B cell (primary cell): ENCODE measurements at places on chromosomes 7 and 10. TPM values are rescaled to one million over a fixed set of nuclear protein-coding genes. Genes with fewer than 3 reads are reported as not detected.

GRCh38 chr10:74585231-74586087, 240.9 kb upstream of the KAT6B start:
- peak overlapping the region; percentile 55 for H3K27ac ChIP-seq
- H3K4me1 ChIP-seq, result peaks cover 23% of the 10 kb centered on the region
- H3K27me3 ChIP-seq, result no peaks in the 10 kb centered on the region
- H3K36me3 ChIP-seq, result peaks cover 1% of the 10 kb centered on the region
- H3K4me3 ChIP-seq, result peak overlapping the region; percentile 3

GRCh38 chr10:77187376-77187999, 450.1 kb downstream of the KCNMA1 start:
- no peak overlapping the region for H3K4me3 ChIP-seq
- no peak for DNase-seq
- H3K27me3 ChIP-seq, result no peaks in the 10 kb centered on the region
- H3K27ac ChIP-seq, result no peak overlapping the region

GRCh38 chr10:17201794-17202116, 283 bp upstream of the TRDMT1 start:
- H3K4me1 ChIP-seq, result peaks cover 23% of the 10 kb centered on the region
- no peaks in the 10 kb centered on the region for H3K36me3 ChIP-seq
- H3K27ac ChIP-seq, result peak overlapping the region; percentile 56
- H3K27me3 ChIP-seq, result no peaks in the 10 kb centered on the region

DNA sequence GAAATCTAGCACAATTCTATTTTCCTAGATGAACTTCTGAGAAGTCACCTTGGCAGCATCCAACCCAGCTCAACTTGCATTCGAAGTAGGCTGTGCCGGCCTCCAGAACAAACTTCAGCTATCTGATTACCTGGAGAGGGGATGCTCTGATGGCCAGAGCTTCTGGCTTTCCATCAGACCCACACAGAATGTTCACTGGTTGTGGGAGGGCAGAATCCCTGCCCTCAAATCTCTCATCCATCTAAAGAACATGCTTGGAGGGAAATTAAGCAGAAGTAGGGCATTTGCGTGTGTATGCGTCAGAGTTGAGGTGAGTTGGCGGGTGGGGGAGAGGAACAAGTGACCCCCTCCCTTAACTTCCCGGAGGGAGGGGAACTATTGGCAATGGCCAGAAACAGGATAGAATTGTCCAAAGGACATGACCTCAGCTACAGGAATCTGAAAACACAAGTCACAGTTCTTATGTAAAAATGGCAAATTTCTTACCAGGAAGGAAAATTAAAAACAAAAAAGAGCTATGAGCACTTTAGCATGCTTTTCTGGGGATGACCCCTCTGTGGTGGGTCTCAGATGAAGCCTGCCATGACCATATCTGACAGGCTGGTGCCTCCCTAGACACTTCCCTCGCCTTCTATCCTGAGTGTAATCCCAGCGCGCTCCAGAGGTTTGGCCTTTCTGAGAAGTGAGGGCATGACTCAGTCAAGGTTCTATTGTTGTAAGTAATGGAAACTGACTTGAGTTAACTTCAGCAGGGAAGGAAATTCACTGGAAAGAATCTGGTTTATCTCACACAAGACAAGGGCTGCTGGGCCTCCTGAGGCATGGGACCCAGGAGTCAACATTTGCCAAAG, 278.8 kb downstream of the RPS24 start:
- H3K4me3 ChIP-seq, result no peak overlapping the region
- H3K27me3 ChIP-seq, result no peaks in the 10 kb centered on the region
- H3K36me3 ChIP-seq, result no peaks in the 10 kb centered on the region
- no peak for DNase-seq
- H3K27ac ChIP-seq, result no peak overlapping the region

DNA sequence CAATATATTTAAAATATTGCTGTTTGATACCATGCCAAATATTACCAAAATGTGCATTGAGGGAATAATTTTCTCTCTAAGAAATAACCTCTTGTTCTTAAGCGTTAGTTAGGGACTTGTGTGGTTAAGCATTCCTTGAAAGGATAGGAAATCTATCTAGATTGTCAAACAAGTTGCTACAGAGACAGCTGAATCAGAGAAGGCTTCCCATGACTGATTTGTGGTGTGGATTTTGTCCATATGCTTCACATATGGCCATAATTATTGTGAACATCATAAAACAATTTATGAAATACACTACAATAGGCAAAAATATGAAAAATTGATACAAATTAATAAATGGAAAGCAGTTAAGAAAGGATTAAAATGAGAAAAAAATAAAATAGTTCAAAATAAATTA, 96.3 kb downstream of the GNAT3 start:
- H3K36me3 ChIP-seq, result no peaks in the 10 kb centered on the region
- no peak for DNase-seq
- H3K27me3 ChIP-seq, result no peaks in the 10 kb centered on the region
- H3K4me1 ChIP-seq, result no peaks in the 10 kb centered on the region

GRCh38 chr7:104993217-104993862, 20.7 kb upstream of the KMT2E start:
- H3K27me3 ChIP-seq, result no peaks in the 10 kb centered on the region
- DNase-seq, result no peak
- H3K4me1 ChIP-seq, result peaks cover 12% of the 10 kb centered on the region

GRCh38 chr10:44863344-44864047, 47.6 kb upstream of the TMEM72 start:
- no peak overlapping the region for H3K4me3 ChIP-seq
- H3K27me3 ChIP-seq, result peaks cover 37% of the 10 kb centered on the region
- peaks cover 13% of the 10 kb centered on the region for H3K4me1 ChIP-seq
- H3K36me3 ChIP-seq, result no peaks in the 10 kb centered on the region

GRCh38 chr10:87093632-87094372, 841 bp downstream of the GLUD1 start:
- H3K4me3 ChIP-seq, result peak overlapping the region; percentile 76
- peaks cover 1% of the 10 kb centered on the region for H3K36me3 ChIP-seq
- DNase-seq, result peak; percentile 72
- H3K27me3 ChIP-seq, result no peaks in the 10 kb centered on the region
- H3K4me1 ChIP-seq, result peaks cover 26% of the 10 kb centered on the region

DNA sequence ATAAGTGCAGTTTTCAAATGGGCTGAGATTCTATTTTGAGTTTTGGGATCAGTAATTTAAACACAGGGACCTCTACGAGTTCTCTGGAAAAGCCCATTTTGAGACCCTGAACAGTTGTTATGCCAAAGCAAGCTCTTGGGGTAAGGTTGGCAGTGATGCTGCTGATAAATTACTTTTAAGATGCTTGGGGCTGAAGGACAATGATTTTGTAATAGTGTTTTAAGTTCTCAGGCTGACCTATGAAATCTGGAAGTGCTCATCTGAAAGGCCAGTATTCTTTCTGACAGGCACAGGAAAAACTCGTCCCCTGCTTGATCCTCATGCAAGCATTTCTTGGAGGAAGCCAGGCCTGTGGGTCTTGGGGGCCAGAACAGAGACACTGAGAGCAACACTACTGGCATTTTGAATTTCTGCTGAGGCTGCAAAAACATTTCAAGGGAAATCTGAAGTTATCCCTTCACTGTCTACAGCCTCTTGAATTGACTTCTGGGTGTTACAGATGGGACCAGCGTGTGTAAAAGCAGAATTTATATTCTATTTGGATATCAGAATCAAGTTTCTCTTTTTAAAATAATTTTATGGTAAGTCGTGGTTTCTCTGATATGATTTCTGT, 79.7 kb downstream of the AUTS2 start:
- no peak for DNase-seq
- H3K36me3 ChIP-seq, result no peaks in the 10 kb centered on the region
- no peaks in the 10 kb centered on the region for H3K27me3 ChIP-seq
- no peak overlapping the region for H3K4me3 ChIP-seq
- H3K27ac ChIP-seq, result no peak overlapping the region

GRCh38 chr7:150927956-150928344, 50.2 kb downstream of the KCNH2 start:
- H3K36me3 ChIP-seq, result no peaks in the 10 kb centered on the region
- no peaks in the 10 kb centered on the region for H3K4me1 ChIP-seq
- H3K4me3 ChIP-seq, result no peak overlapping the region
- no peak overlapping the region for H3K27ac ChIP-seq

DNA sequence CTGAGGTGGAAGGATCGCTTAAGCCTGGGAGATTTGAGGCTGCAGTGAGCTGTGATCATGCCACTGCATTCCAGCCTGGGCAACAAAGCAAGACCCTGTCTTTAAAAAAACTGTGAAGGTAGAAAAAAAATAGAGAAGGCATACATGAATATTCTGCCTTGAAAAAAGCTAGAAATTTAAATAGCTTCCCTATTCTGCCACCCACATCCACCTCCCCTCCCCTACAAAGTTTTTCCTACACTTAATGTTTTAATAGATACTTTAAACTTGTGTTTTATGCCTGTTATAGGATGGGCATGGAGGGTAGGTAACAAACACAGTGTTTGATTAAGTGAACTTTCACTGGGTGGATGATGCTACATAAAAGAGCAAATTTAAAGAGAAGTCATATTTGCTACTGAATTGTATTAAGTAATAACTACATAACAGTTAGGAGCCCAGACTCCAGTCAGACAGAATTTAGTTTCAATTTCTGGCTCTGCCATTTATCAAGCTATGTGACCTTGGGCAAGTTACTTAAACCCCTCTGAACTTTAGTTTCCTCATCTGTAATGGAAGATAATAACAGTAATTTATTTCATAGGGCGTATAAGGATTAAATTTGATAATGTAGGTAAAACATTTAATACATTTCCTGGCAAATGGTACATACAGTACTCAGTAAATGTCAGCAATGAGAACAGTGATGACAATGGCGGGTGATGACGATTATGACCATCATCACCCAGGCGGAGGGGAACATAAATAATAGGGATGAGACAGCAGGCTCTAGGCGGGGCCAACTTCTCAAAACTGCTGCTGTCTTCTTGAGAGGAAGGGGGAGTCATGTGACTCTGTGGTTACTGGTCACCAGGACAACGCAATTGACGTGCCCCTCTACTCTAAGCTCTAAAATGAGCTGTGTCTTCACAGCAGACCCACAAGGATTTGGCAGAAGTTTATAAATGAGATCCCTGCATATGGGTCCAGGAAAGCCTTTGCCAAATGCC, 15.8 kb downstream of the DNMBP start:
- peaks cover 26% of the 10 kb centered on the region for H3K4me1 ChIP-seq
- no peaks in the 10 kb centered on the region for H3K27me3 ChIP-seq
- no peaks in the 10 kb centered on the region for H3K36me3 ChIP-seq
- DNase-seq, result peak; percentile 91

DNA sequence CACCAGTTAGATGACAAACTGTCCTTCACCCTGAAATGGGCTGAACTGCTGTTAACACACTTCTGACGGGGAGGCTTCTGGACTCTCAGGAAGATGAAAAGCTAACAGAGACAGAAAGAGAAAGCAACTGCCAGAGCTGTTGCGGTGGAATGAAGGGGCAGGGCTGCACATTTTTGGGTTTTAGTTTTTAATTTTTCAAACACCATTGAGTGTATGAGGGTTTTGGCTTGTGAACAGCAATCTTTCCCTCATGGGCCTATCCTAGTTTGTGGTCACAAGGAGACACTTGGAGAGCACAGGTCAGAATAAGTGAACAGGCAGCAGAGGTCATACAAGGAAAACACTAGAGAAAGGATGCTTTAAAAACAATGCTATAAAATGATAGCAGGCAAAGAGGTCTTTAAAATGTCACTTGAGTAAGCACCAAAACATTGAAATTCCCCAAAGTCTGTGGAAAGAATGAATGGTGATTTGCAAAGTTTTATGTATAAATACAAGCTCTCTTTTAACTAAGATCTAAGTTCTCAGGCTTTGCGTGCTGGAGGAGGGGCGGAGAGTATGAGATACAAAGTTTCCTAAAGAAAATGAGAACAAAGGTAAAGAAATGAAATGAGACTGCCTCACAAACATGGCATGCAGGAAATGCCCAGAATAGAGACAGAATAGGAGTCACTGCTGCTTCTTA, 101.4 kb upstream of the GLI3 start:
- no peaks in the 10 kb centered on the region for H3K4me1 ChIP-seq
- DNase-seq, result no peak
- H3K4me3 ChIP-seq, result no peak overlapping the region
- no peak overlapping the region for H3K27ac ChIP-seq
- H3K36me3 ChIP-seq, result no peaks in the 10 kb centered on the region

DNA sequence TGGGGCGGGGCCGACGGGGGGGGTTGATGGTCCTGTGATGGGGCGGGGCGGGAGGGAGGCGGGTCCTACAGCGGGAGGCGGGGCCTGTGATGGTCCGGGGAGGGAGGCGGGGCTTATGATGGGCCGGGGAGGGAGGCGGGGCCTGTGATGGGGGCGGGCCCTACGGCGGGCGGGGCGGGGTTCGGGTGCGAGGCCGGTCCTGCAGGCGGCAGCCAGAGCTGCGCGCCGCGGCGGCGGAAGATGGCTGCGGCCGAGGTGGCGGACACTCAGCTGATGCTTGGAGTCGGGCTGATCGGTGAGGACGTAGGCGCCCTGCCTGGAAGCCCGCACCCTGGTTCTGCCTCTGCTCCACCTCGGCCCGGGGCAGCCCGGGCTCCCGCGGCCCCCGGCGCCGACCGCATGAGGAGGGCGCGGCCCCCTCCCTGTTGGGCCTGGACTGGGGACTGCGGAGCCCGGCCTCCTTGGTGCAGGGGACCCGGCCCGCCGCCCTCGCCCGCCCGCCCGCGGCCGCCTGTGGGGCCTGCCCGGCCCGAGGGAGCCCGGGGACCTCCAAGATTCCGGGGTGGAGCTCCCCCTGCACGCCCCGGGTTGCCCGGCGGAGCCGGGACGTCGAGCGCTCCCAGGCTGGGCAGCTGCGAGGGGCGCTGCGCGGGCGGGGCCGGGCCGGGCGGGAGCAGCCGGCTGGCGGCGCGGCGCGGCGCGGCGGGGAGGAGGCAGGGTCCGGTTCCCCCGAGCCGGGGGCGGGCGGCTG, at the start of gene DENND10:
TSS of gene DENND10 (plus strand) at position 211 of the 751 bp plus-strand sequence. CDS start at position 241, 30 bp downstream.
- peaks cover 6% of the 10 kb centered on the region for H3K4me1 ChIP-seq
- DNase-seq, result peak; percentile 86
- no peaks in the 10 kb centered on the region for H3K27me3 ChIP-seq
- peak within 1 kb of the TSS; percentile 2 for H3K27ac ChIP-seq
- H3K36me3 ChIP-seq, result no peaks in the 10 kb centered on the region

- H3K4me1 ChIP-seq, result peaks cover 48% of the 10 kb centered on the region
- no peaks in the 10 kb centered on the region for H3K27me3 ChIP-seq
- H3K27ac ChIP-seq, result no peak overlapping the region
- no peaks in the 10 kb centered on the region for H3K36me3 ChIP-seq
Observed at GRCh38 chr7:129776362-129776722, 164.8 kb downstream of the NRF1 start.

GRCh38 chr10:24961582-24961981, 9.2 kb upstream of the PRTFDC1 start:
- H3K27me3 ChIP-seq, result no peaks in the 10 kb centered on the region
- H3K4me1 ChIP-seq, result no peaks in the 10 kb centered on the region
- no peak for DNase-seq
- H3K4me3 ChIP-seq, result no peak overlapping the region
- no peak overlapping the region for H3K27ac ChIP-seq

SUN3 gene
- total RNA-seq, result not detected in 2 replicates

OIT3 gene
- not detected in 2 replicates for total RNA-seq

BTBD16 gene
- total RNA-seq, result not detected in 2 replicates

AFAP1L2 gene
- 3.8 and 4.9 TPM in 2 replicates for total RNA-seq

SPACDR gene
- 2.9 and 3.7 TPM in 2 replicates for total RNA-seq

LLCFC1 gene
- not detected in 2 replicates for total RNA-seq

NCF1 gene
- 183 and 189 TPM in 2 replicates for total RNA-seq

FAM237B gene
- not detected in 2 replicates for total RNA-seq

IGFBP1 gene
- not detected in 2 replicates for total RNA-seq

ABCB4 gene
- 40.0 and 45.0 TPM in 2 replicates for total RNA-seq

NPSR1 gene
- total RNA-seq, result not detected in 2 replicates

CDHR1 gene
- 1.3 and 1.7 TPM in 2 replicates for total RNA-seq

INPP5A gene
- total RNA-seq, result 87.8 and 93.9 TPM in 2 replicates

ADAMTS14 gene
- total RNA-seq, result not detected in 2 replicates

PDZD7 gene
- 0.69 and 0.85 TPM in 2 replicates for total RNA-seq
